A549 treated with CpdA at 1 μM for 4 hours (cell line): ENCODE measurements at places on chromosomes 6 and 20. TPM values are rescaled to one million over a fixed set of nuclear protein-coding genes. Genes with fewer than 3 reads are reported as not detected.

The HLA-G gene
- total RNA-seq: 0.03 TPM in 1 of 5 replicates, not detected in the others

The C20orf96 gene
- 10.5 to 11.8 TPM (median 10.9 TPM) in 5 replicates for total RNA-seq

The BTN1A1 gene
- 0.06 TPM in 1 of 5 replicates, not detected in the others for total RNA-seq

The COX4I2 gene
- not detected in 5 replicates for total RNA-seq

The PTCHD4 gene
- 0.05 to 0.06 TPM in 2 of 5 replicates, not detected in the others for total RNA-seq

The ADGRF4 gene
- 6.1 to 8.6 TPM (median 6.8 TPM) in 5 replicates for total RNA-seq

The PANK2 gene
- 51.9 to 59.5 TPM (median 53.8 TPM) in 5 replicates for total RNA-seq

The SLC35D3 gene
- 0.06 to 0.15 TPM (median 0.06 TPM) in 4 of 5 replicates, not detected in the other for total RNA-seq

The CNKSR3 gene
- total RNA-seq: 4.9 to 5.9 TPM (median 5.4 TPM) in 5 replicates

The UFL1 gene
- total RNA-seq: 6.7 to 12.3 TPM (median 8.5 TPM) in 5 replicates

The LMBRD1 gene
- total RNA-seq: 11.0 to 12.9 TPM (median 11.6 TPM) in 5 replicates

The DNAH8 gene
- total RNA-seq: not detected in 5 replicates

The CNBD2 gene
- total RNA-seq: 4.3 to 6.4 TPM (median 5.5 TPM) in 5 replicates

The RTEL1 gene
- total RNA-seq: 6.4 to 8.4 TPM (median 6.8 TPM) in 5 replicates
